ENCODE measurements at places on chromosomes 1 and 21.

DNA sequence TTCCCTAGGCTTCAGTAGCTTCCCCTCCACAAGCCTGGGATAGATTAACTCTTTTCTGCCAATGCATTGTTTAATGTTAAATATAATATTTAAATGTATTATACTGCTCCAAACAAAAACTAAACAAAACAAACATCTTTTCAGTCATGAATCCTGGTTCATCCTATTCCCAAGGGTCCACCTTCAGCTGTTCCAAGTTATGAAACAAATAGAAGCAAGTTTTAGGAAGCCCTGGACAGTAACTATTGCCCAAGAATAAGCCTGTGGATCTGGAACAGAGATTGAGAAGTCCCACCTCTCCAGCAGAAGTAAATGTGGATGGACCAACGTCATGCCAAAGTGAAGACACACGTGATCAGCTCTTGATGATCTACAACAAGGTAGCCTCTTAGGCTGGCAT, 408.1 kb downstream of the SETD4 start:
- DNase-seq: no peak

GRCh38 chr21:35208104-35208503, 159.0 kb upstream of the RUNX1 start:
- DNase-seq: no peak

DNA sequence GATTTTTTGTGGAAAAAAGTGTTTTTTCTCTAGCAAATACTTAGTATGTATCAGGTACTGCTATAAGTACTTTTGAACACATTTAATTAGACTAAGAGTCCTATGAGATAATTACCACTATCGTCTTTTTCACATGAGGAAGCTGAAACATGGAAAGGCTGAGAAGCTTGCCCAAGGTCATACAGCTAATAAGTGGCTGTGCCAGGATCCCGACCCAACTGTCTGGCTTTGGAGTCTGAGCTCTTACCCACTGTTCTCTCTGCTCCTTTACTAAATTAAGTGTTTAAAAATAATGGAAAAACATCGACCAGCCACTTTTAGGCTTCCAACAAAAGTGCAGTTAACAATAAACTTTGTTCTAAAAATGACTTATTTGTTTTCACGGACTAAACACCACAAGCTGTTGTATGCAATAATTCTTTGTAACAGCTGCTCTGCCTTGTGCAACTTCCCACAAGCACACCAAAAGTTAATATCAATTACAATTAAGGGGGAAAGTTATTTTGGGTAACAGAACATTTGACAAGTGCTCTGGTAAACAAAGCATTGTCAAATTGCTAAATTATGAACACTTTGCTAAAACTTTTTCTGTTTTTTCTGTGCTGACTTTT, 75.7 kb downstream of the CRB1 start:
- DNase-seq: no peak

- no peak for DNase-seq
Observed at GRCh38 chr21:45013260-45013841, 61.0 kb upstream of the ADARB1 start.

GRCh38 chr1:14627608-14628489, 29.4 kb downstream of the KAZN start:
- DNase-seq: no peak

Data from stimulated activated CD4-positive, alpha-beta T cell treated with anti-CD3 and anti-CD28 coated beads, Interleukin-4, amount 100 ng/mL, for 1 hour (primary cell).